Neural cell (in vitro differentiated cells): ENCODE measurements at places on chromosomes 11 and 22. TPM values are rescaled to one million over a fixed set of nuclear protein-coding genes. Genes with fewer than 3 reads are reported as not detected.

The UPK2 gene
- 0.38 TPM in 1 of 2 replicates, not detected in the other for polyA plus RNA-seq

The CPSF7 gene
- polyA plus RNA-seq = 80.2 and 82.5 TPM in 2 replicates

The CCDC188 gene
- not detected in 2 replicates for polyA plus RNA-seq

The RIBC2 gene
- polyA plus RNA-seq = not detected in 2 replicates

The MMP7 gene
- not detected in 2 replicates for polyA plus RNA-seq

The HIC2 gene
- 19.0 and 25.6 TPM in 2 replicates for polyA plus RNA-seq

The C11orf86 gene
- not detected in 2 replicates for polyA plus RNA-seq

The OR5A1 gene
- polyA plus RNA-seq = not detected in 2 replicates

The MEI1 gene
- 0.34 TPM in 1 of 2 replicates, not detected in the other for polyA plus RNA-seq

The AQP11 gene
- polyA plus RNA-seq = 7.4 and 8.7 TPM in 2 replicates

The GTPBP1 gene
- 31.9 TPM in 2 replicates for polyA plus RNA-seq

The F2 gene
- 0.40 and 0.94 TPM in 2 replicates for polyA plus RNA-seq

The YAP1 gene
- polyA plus RNA-seq = 0.46 and 0.98 TPM in 2 replicates

The ALDH3B1 gene
- polyA plus RNA-seq = not detected in 2 replicates

The TESMIN gene
- not detected in 2 replicates for polyA plus RNA-seq

The SGSM1 gene
- 7.5 and 9.2 TPM in 2 replicates for polyA plus RNA-seq

The CCDC116 gene
- 0.28 and 1.1 TPM in 2 replicates for polyA plus RNA-seq

The MOGAT2 gene
- not detected in 2 replicates for polyA plus RNA-seq

The TRIM51 gene
- not detected in 2 replicates for polyA plus RNA-seq

The SCGB1D2 gene
- polyA plus RNA-seq = not detected in 2 replicates

The HOATZ gene
- polyA plus RNA-seq = not detected in 2 replicates

The GLYATL2 gene
- polyA plus RNA-seq = not detected in 2 replicates

The RASL10A gene
- 0.26 and 3.0 TPM in 2 replicates for polyA plus RNA-seq

The KRTAP5-2 gene
- polyA plus RNA-seq = not detected in 2 replicates

The CHST1 gene
- polyA plus RNA-seq = 16.2 and 22.8 TPM in 2 replicates

The BET1L gene
- 6.7 and 7.6 TPM in 2 replicates for polyA plus RNA-seq

The SMIM35 gene
- polyA plus RNA-seq = 0.12 TPM in 1 of 2 replicates, not detected in the other

The POU2AF2 gene
- not detected in 2 replicates for polyA plus RNA-seq

The EHF gene
- polyA plus RNA-seq = 0.17 TPM in 1 of 2 replicates, not detected in the other

The KCNQ1OT1 gene
- 0.12 and 0.32 TPM in 2 replicates for polyA plus RNA-seq

The ARFIP2 gene
- polyA plus RNA-seq = 83.7 and 89.9 TPM in 2 replicates
